ENCODE measurements at places on chromosomes 1 and 21. TPM values are rescaled to one million over a fixed set of nuclear protein-coding genes. Genes with fewer than 3 reads are reported as not detected.

DNA sequence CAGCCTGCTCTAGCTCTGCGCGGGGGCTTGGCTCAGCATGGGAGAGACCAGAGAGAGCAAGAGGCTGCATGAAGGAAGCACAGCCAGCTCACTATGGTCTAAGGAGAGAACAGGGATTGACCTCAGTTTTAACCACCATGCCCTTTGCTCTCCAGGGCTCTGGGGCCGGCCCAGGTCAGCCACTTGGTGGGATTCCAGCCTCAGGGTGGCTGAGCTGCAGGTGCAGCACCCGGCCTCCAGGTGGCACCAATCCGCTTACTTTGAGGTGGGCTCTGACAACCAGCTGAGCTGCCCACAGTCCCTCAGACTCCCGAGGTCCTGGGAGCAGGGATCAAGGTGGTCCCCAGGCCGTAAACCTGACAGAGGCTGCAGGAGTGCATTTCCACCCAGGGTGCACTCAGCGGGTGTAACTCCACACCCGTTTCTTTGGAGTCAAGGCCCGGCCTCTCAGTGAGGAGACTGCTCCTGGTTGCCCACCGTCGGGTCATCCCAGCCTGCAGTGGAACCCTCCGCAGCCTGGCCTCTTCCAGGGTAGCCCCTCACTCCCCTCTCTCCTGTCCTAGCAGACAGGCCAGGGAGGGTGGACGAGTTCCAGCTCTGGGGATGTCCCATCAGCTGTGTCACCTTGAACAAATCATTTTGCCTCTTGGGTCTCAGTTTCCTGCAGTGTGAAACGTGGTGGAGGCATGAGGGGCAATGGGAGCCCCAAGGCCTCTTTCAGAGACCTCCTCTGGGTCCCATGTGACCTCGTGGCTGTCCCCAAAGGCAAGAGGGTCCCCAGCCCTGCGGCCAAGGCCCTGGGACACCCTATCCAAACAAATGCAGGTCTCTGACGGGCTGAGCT is 607 bp upstream of the LGR6 start:
- DNase-seq = peak; percentile 62

DNA sequence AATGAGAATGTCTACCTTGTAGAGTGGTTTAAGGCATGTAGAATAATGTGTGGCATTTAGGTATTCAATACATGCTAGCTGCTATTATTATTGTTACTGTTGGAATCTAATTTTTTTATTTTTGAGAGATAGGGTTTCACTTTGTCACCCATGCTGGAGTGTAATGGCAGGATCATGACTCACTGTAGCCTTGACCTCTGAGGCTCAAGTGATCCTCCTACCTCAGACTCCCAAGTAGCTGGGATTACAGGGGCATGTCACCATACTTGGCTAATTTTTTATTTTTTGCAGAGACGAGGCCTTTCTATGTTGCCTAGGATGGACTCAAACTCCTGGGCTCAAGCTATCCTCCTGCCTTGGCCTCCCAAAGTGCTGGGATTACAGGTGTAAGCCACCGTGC is 61.9 kb downstream of the EPB41 start:
- no peak for DNase-seq

DNA sequence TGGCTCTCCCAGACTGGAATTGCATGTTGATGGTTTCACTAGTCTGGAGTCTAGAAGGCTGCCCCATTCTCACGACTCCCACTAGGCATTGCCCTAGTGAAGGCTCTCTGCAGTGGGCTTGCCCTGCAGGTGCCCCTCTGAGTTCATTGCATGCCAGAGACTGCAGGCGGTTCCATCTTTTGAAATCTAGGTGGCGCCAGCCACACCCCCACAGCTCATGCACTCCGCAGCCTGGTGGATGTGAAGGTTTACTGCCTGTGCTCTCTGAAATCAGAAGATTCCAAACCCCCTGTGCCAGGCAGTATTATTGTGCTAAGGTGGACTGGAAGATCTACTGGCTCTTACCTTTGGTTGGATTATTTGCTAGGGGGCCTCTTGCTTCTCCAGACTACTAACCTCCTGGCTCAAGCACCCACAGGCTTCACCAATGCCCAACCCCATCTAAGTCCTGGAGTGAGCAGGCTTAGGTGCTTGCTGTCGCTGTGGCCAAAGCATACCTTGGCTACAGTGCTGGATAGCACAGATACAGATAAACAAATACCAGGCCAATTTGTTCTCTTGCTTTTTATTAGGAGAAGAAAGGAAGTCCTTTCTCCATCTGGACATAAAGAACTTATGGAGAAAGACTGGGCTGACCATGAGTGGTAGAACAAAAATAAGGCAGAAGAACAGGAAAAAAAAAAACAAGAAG is 83.5 kb upstream of the SIM2 start:
- no peak for DNase-seq

DNA sequence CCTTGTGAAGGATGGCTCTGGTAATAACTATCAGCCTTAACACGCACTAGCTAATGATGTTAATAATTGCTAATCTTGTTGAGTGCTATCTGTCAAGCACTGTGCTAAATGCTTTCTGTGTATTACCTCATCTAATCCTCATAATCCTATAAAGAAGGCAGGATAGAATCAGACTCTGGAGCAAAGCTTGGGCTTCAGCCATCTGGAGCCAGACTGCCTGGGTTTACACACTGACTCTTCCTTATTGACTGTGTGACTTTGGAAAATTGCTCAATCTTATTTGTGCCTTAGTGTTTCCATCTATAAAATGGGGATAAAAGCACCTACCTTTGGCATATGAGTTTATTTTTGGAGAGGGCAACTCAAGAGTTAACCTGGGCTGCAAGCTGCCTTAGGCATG is 216.1 kb downstream of the NUF2 start:
- DNase-seq = no peak

DNA sequence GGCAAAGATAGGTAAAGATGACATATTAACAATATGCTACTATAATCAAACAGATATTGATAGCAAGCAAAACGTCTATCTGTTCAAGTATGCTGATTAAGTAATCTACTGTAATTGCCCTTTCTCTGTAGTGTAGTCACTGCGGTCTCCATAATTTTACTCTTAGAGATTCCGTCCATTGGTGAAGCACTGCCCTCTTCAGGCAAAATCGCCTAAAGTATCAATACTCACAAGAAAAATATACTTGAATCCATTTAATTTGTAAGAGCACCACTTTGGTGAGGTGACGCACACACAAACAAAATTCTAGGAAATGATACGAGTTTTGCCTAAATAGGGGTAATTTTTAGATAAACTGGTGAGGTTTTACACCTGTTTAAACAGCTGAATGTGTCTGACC is 434.6 kb upstream of the CHRM3 start:
- DNase-seq = peak; percentile 57

DNA sequence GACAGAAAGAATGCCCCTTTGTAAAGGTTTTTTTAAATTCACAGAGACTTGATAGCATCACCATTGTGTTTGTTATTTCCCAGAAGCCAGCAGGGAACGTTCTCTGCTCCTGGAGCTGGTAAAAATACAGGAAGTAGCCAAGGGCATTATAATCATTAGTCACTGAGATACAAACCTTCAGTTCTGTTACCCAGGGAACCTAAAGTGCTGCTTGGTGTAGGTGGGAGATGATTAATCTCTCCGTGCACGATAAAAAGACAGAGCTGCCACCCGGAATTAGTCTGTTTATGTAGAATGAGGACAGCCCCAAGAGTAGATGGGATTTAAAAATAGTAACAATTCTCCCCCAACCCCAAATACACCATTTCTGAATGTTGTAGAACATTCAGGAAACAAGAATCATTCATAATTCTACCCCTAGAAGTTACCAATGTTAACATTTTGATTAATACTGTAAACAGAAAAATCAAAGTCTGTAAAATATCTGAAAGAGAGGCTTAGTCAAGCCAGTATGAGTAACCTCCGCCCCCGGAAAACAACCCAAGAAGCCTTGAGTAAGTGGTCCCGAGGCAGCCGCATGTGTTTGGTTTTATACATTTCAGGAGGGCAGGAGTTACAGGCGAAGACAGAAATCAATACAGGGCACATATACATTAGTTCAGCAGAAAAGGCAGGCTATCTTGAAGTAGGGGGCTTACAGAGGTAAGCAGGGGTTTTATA is 45.3 kb upstream of the CTBS start:
- DNase-seq = peak; percentile 80

DNA sequence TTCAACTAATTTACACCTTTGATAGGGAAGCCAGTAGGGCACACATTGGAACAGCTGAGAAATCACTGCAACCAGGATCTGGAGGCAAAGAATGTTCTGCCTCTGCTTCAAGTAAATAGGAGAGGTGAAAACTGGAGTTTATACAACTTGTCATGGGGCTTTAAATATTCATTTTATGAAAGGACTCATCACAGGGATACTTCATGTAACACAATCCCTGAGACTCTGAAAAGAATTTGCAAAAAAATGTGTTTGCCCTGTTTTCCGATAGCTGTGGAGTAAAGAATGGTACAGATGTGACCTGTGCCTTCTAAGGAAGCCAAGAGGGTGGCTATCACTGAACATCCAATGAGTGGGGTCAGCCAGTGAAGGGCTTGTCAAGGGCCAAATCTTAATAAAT is 152.0 kb downstream of the LMX1A start:
- DNase-seq = no peak

Gene CALML6
- polyA plus RNA-seq = 2.6 TPM

DNA sequence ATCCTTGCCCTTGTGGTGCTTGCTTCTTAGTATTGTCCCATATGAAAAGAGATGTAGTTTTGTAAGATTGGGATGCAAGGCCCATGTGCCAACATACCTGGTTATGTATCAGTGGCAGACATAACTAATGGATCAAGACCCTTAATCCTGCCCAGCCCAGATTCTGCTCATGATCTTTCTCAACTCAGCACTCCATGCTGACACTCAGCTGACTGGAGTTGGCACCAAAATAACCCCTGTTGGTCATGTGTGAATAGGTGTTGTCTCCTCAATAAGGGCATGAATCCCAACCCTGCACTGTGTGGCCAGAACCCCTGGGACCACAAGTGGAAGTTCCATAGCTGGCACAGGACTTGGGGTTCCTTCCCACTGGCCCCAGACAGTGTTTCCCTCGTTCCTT is 13.9 kb upstream of the CNR2 start:
- DNase-seq = no peak

DNA sequence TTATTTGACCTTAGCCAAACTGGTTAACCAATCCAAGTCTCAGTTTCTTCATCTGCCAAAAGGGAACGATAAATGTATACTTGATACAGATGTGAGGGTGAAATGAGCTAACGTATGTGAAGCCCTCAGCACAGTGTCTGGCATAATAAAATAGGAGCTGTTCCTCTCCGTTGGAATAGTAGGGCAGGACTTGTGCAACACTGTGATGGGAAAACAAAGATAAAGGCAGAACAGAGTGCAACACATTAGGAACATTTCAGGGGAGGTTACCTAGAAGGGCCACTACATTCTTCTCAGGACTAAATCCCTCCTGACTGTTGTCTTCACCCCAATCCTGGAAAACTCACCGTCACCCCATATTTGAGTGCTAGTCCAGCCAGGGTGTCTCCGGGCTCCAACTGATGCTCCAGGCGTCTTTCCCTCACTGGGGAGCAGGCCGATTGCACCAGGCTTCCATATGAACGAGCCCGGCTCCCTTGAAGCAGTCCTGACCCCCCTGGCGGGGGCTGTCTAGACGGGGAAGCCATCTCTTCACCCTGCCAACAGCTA is 896 bp downstream of the LYSMD1 start:
- no peak for DNase-seq

Gene SDC3
- 13.0 TPM for polyA plus RNA-seq

Gene FABP3
- polyA plus RNA-seq = 64.4 TPM

Gene TMCO1
- polyA plus RNA-seq = 24.4 TPM

DNA sequence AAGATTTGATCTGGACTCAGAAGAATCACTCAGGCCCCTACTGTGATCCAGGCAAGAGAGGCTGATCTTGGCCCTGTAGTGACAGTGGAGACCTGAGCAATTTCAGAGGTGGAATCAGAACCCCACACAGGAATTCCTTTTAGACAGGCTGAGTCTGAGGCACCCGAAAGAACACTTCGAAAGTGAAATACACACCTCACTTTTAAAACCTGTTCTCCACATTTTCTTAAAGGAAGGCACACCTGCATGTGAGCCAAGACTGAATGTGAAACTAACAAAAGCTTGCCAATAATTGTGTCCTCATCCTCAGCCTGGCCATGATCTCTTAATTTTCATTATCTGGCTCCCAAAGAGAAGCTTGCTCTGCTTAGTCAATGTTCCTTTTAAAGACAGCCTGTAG is 32.2 kb downstream of the SIPA1L2 start:
- DNase-seq = no peak

Gene FGR
- polyA plus RNA-seq = 4.6 TPM

GRCh38 chr1:33280091-33280661 is 23.9 kb downstream of the ZNF362 start:
- DNase-seq = no peak

DNA sequence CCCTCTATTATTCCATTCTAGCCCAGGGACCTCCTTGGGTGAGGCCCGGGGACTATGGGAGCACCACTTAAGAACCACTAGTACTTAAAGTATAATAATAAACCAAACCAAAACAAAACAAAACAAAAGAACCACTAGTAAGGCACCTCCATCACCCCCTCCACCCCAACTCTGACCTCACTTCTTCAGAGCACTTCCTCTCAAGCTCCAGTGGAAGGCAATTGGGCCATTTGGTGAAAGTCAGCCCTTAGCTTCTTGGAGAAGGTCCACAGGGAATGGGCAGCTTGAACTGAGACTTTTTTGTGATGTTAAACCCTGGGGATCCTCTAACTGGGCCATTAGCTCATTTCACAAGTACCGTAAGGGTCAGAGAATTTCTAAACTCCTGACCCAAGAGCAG is 237.3 kb downstream of the RHOU start:
- DNase-seq = no peak

DNA sequence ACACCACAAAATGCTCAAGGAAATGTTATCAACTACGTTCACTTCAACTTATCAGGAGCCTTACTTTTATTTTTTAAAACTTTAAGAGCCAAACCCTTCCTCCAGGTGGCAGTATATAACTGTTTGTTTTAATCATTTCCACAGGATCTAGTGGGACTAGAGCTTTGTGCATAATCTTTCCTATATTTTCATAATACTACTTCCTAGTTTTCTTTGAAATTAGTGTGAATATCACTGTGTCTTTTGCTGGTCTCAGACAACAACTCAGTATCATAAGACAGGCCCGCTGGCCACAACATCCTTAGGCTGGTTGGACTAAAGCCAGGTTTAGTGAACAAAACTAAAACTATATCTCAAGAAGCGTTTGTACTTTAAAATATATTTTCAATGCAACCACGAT is 145.5 kb downstream of the TIAM1 start:
- DNase-seq = no peak

DNA sequence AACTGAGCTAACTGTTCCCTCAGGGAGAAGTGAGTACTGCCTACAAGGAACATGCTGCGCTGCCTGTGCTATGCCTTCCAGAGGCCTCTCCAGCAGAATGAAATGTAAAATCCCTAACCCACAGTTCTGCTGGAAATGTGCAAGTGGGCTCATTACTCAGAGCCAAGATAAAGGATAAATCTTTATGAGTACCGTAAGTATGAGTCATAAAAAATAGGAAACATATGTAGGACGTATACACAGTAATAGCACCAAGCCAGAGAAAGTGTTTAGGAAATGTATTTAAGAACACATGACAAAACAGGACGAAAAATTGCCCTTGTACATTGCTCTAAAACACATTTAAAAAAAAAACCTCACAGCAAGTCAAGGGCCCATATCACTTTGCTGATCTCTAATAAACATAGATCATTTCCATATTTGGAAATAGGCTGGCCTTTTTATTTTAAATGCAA is 104.6 kb downstream of the TGFBR3 start:
- DNase-seq = peak; percentile 67

- peak; percentile 52 for DNase-seq
These were observed 392 bp upstream of the DMRTA2 start for GRCh38 chr1:50423670-50424000.
